ENCODE measurements at places on chromosomes 1 and 21.

- no peak for DNase-seq
Observed at GRCh38 chr1:193270996-193271395, 84.6 kb upstream of the B3GALT2 start.

DNA sequence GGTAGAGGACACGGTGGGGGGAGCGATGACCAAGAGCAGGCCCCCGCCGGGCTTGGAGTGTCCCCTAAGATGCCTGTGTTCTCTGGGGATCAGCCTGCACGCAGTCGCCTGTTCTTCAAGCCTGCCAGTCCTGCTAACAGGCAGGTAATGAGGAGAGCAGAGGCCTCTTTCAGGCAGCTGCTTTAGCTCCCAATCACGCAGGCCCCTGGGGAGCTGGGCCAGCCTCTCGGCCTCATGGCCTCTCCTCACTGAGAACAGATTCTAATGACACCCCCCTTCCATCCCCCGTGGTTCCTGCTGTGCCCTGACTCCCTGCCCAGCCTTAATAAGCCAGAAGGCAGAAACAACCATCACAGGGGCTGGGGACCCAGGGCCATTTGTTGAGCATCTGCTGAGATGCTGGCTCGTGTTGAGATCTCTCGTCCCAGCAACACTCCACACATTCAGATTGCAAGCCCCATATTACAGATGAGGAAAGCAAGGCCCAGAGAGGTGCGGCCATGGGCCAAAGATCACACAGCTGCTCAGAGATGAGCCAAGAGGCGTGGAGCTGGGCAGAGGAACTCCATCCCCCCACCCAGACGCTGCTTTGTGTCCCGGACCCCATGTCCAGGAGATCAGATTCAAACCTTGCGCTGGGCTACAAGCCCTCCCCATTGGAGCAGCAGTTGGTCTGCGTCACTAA lies 71.6 kb upstream of the CASZ1 start:
- DNase-seq = no peak

- DNase-seq = no peak
Observed at GRCh38 chr1:22137004-22137720, 5.7 kb downstream of the WNT4 start.

DNA sequence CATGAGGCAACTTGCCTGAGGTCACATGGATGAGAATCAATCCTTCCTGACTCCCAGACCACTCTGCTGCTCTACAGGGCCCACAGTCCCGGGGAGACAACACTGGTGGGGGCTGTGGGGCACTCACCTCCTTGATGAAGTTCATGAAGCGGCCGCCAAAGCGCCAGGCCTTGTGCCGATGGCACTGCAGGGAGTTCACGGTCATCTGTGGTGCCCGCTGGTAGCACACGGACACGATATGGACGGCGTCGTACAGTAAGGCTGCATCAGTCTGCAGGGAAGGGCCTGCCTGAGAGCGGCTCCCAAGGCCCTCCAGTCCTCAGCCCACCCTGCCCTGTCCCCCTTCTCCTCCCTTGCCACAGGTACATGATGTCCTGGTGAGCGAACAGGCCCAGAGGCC lies 175.3 kb downstream of the GRIK3 start:
- no peak for DNase-seq

- DNase-seq = no peak
Observed at GRCh38 chr1:183417772-183418491, at the start of gene NMNAT2. Gene NMNAT2 (minus strand): TSS chr1:183418380. CDS start chr1:183418267, 113 bp downstream.

- DNase-seq = no peak
Observed at GRCh38 chr1:167706931-167707877, 14.6 kb upstream of the MPZL1 start.

DNA sequence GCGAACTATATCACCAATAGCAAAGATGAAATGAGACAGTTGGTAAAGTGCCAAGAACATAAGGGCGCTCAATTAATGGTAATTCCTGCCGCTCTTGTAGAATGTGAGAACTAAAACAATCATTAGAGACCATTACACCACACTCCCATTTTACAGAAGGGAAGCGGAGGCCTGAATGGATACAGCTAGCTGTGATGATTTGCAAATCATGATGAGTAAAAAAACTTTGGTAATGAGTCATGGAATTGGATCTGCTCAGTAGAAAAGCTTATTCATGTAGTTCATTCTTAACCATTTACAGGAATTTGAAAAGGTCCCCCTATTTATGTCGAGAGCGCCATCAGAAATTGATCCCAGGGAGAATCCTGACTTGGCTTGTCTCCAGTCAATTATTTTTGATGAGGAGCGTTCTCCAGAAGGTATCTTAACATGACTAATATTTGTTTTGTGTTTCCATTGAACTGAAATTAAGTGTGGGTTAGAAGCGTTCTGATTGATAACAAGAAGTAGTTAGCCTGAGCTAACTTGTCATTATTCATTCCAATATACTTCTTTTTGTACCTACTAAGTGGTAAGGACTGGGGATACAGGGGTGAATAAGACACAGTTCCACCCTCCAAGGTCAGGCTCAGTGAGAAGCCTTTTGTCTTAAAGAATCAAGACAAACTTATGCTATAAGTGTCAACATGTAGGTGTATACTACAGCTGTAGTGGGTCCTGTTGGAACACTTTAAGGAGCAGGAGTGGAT lies 812 bp downstream of the TTC4 start:
- DNase-seq = no peak

DNA sequence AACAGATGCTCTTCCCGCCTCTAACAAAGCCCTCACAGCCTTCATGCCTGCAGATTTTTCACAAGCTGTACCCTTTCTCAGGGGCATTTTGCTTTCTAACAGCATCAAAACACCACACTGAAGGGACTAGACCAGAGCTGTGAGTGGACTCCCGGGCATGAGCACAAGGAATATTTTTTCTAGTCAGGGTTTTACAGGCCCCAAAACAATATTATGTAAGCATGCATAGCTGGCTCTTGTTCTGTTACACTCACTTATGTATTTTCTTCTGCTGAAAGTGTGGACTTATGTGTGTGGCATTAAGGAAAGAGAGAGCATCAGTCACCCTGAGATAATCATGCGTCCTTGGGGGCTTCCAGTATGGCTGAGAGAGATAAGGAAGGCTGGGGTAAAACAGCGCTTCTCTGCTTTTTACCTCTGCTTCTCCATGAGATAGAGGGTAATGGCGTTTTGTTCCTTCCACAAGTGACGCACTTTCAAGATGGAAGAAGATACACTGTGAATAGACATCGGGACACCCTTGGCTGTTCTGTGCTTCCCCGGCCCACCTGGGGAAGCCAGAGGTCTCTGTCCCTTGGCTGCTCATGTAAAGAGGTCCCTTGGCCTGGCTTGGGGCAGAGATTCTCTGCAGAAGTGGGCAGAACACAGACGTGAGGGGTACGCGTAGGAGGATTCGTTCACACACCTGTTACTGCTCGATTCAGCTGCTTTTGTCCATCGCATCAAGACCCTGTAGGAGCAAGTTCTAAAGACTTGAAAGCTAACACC lies 266.7 kb upstream of the RAB4A start:
- DNase-seq = peak; percentile 41

GRCh38 chr21:25867061-25867460 lies 132.3 kb downstream of the GABPA start:
- DNase-seq = no peak

- DNase-seq = no peak
Observed at GRCh38 chr1:114586513-114587047, 5.2 kb upstream of the BCAS2 start.
